ENCODE measurements at places on chromosomes 7 and 10.

- peak; percentile 14 for DNase-seq
Observed at GRCh38 chr7:19762631-19763030, 10.8 kb downstream of the TMEM196 start.

DNA sequence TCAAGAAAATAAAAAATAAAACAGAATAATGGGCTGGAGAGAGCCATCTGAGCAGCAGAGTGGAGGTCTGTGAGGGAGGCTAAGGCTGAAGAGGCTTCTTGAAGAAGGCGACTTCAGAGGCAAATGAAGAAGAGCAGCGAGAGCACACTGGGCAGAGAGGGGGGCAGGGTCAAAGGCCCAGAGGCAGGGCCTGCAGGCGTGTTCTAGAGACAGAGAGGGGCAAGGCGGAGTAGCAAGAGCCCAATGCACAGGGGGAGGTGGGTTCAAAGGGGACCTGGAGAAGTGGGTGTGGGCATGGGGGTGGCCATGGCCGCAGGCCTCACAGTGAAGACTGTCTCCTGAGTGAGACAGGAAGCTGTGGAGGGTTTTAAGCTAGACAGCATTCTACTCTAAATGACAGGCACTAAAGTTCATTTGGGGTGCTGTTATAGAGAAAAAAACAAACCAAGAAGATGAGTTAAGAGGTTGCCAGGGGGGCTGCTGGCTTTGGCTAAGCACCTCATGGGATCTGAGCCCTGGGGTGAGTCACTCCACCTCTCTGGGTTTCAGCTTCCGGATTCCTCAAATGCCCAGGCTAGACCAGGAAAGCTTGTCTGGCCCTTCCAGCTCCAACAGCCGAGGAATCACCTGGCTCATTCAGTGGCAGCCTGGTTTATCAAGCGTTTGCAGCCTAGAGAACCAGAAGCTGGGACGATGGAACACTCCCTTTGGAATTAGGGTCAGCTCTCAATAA is 81.7 kb downstream of the DLG5 start:
- peak; percentile 42 for DNase-seq

- no peak for DNase-seq
Observed at GRCh38 chr10:34753014-34753757, 61.9 kb downstream of the PARD3 start.

DNA sequence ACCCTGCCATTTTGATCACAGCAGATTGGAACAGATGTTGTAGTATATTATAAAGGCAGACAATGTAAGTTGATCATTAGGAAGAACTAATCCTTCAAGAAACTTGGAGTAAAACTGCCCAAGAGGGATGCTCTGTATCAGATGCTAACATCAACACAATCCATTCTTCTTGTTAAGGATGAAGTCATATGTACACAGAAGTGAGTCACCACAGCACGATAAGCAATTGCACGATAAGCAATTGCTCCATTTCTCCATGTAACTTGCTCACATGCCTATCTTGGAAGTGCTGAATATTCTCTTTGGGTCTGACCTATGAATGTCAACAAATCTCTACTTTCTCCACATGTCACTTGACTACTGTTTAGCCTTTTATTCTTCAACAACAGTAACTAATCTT is 41.5 kb upstream of the DMTF1 start:
- DNase-seq, result no peak

DNA sequence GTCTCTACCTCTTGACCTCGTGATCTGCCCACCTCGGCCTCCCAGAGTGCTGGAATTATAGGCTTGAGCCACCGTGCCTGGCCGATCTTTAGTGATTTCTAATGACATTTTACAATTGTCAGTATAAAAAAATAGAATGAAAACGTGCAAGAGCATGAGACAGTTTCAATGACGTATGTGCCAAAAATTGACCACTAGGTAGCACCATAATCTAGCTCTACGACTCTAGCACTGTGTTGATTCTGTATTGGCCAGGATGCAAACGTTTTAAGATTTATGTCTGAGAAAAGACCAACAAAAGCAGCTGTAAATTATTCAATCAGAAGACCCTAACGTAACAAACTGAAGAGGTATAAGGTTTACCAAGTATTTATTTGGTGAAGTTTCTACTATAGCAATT is 25.4 kb upstream of the EXOC6 start:
- no peak for DNase-seq

GRCh38 chr7:7895754-7896153 is 72.8 kb upstream of the GLCCI1 start:
- DNase-seq, result no peak

- DNase-seq, result no peak
Observed at GRCh38 chr10:43229208-43230061, 37.4 kb downstream of the RASGEF1A start.

DNA sequence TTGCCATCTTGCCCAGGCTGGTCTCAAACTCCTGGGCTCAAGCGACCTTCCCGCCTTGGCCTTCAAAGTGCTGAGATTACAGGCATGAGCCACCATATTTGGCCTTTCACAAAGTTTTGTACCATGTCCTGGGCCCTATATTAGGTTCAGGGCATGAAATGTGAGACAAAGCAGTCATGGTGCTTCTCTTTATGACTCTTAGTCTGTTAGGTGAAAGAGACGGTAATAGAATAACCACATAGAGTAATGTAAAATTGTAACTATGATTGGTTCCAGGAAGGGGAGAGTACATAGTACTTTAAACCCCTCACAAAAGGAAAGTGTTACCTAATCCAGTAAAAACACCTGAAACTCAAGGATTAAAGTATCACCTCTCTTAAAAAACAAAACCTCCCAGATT is 144.7 kb downstream of the SPAG6 start:
- no peak for DNase-seq

DNA sequence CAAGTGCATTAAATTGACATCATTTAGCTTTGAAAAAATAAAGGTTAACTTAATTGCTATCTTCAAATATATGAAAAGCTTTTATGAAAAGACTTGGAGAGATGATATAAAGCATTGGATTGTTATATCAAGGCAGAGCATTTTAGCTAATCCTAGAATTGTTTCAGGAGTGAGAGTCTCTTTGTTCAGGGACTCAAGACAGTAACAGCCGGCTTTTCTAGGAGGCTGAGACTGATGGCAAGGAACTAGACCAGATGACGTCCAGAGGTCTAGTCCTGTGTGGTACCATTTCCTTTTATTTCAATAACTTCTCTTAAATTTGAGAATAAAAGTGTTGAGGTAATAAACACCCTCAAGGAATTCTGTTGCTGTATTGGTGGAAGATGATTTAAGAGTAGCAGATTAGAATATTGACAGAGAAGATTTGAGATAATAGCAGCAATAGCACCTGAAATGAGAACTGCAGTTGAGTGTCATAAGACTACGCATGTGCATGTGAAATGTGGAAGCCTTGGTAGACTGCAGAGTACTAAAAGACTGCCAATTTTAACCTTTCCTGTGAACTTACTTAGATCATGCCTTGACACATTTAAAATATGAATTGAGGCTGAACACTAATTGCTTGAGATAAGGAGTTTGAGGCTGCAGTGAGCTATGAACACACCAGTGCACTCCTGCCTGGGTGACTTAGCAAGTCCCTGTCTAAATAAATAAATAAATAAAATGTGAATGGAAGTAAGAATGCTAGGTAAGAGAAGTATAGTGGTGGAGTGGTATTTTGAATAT is 79.6 kb downstream of the ZNRF2 start:
- no peak for DNase-seq
